HCT116 (cell line): ENCODE measurements at places on chromosomes 12 and 14. TPM values are rescaled to one million over a fixed set of nuclear protein-coding genes. Genes with fewer than 3 reads are reported as not detected.

Gene ARHGDIB
- total RNA-seq: 4.3 TPM

Gene CFAP251
- 2.6 TPM for total RNA-seq

Gene CLEC9A
- not detected for total RNA-seq

- peaks cover 13% of the 10 kb centered on the region; the same call in 1 of the 2 replicates for H3K4me1 ChIP-seq
- no peak overlapping the region for H3K4me3 ChIP-seq
- no peaks in the 10 kb centered on the region for H3K36me3 ChIP-seq
- no peaks in the 10 kb centered on the region for H3K27me3 ChIP-seq
- H3K27ac ChIP-seq: no peak overlapping the region
These were observed 35.9 kb upstream of the EGLN3 start for GRCh38 chr14:33986804-33987203.

- H3K36me3 ChIP-seq: no peaks in the 10 kb centered on the region
- H3K27me3 ChIP-seq: no peaks in the 10 kb centered on the region
- DNase-seq: peak; percentile 7
These were observed 831 bp upstream of the NKX2-1 start for GRCh38 chr14:36520601-36521525.

Gene PPFIA2
- total RNA-seq: not detected

GRCh38 chr14:86575141-86575540 lies 1045.2 kb downstream of the FLRT2 start:
- H3K27ac ChIP-seq: no peak overlapping the region
- H3K4me3 ChIP-seq: no peak overlapping the region
- H3K27me3 ChIP-seq: no peaks in the 10 kb centered on the region
- no peak for DNase-seq
- no peaks in the 10 kb centered on the region for H3K4me1 ChIP-seq
- no peaks in the 10 kb centered on the region for H3K36me3 ChIP-seq

GRCh38 chr12:70722584-70723343 lies 85.5 kb upstream of the PTPRB start:
- H3K27ac ChIP-seq: no peak overlapping the region
- DNase-seq: no peak
- no peaks in the 10 kb centered on the region for H3K36me3 ChIP-seq
- no peak overlapping the region for H3K4me3 ChIP-seq

Gene PYGL
- 173 TPM for total RNA-seq

Gene KRT6A
- 0.66 TPM for total RNA-seq

DNA sequence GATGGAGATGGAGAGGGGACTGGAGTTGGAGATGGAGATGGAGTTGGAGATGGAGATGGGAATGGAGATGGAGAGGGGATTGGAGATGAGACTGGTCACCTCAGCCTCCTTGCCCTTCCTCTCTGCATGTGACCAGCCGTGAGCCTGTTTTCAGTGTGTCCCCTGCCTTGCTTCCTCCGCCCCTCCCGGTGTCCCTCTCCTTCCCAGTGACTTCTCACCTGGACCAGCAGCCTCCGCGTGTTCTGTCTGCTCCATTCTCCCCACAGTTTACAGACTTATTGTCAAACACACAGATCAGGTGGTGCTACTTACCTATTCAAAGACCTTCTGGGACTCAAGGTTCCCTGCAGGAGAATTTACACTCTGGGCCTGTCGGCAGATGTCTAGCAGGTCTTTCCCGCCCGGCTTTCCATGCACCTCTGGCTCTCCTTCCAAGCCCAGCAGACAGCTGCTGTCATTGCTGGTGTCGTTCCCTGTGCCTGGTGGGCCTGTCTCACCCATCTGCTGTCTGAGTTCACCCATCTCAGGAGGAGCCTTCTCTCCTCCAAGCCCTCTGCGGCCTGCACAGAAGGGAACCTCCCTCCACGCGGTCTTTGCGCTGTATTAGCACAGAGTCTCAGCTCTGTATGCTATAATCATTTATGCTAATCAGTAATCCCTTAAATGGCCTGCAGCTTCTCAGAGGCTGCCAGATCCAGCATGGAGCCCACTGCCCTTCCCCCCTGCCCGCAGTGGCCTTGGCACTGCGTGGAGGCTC lies 62.1 kb downstream of the ADGRD1 start:
- H3K27ac ChIP-seq: no peak overlapping the region
- H3K27me3 ChIP-seq: no peaks in the 10 kb centered on the region
- DNase-seq: no peak

DNA sequence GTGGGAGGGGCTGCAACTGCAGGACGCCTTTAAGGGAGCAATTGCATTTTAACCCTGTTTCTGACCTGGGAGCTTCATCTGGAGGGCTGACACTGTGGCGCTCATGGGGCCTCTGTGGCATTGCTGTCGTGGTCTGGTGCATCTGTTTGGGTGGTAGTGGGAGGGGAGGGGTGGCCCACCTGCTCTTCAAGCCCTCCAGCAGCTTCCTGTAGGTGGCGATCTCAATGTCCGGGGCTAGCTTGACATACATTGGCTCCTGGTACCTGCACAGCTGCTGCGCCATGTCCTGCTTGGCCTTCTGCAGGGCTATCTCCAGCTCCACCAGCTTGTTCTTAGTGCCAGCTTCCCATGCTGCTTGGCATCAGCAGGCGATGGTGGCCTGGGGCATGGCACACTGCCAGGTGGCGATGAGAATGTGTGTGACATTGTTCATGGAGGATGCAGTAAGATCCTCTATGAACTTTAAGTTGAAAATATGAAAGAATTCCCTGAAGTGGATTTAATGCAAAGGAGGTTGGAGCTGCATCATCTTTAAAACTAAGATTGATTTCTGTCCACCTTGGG lies 7.7 kb upstream of the KRT82 start:
- DNase-seq: no peak
- no peak overlapping the region for H3K4me3 ChIP-seq
- H3K27me3 ChIP-seq: no peaks in the 10 kb centered on the region
- H3K27ac ChIP-seq: no peak overlapping the region

Gene MUCL1
- not detected for total RNA-seq

DNA sequence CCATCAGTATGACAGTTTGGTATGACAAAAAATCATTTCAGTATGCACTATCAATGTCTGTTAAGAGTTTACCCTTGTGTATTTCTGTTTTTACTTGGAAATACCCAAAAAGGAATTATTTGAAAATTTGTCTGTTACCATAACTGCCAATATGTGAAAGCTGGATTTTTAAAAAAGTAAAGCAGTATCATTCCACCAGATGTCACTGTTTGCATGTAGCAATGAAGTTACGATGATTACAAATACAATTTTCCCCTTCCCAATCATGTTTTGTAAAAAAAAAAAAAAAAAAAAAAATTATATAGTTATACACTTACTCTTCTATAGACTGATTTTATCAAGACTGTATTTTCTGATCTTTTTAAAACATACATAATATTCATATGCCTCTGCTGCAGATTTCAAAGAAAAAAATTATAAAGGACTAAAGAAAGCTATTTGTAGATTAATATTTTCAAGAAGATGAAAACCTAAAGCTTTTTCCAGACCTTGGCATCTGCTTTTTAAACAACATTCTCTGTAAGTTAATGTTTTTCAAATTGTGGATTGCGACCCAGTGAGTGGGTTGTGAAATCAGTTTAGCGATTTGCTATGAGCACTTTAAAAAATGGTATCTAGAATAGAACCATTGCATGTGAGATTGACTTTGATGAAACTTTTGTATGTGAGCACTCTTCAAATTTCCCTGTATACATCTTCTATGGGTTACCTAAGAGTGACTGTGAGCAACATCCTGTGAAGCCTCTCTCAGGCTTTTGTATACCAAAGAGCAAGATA lies 114.2 kb downstream of the TTC6 start:
- H3K27me3 ChIP-seq: no peaks in the 10 kb centered on the region
- no peak overlapping the region for H3K27ac ChIP-seq
- H3K36me3 ChIP-seq: no peaks in the 10 kb centered on the region
- no peak overlapping the region for H3K4me3 ChIP-seq
- no peaks in the 10 kb centered on the region for H3K4me1 ChIP-seq

GRCh38 chr14:39447175-39447661 lies 15.0 kb upstream of the FBXO33 start:
- no peak for DNase-seq
- no peaks in the 10 kb centered on the region for H3K4me1 ChIP-seq
- no peak overlapping the region for H3K27ac ChIP-seq
- H3K4me3 ChIP-seq: no peak overlapping the region

GRCh38 chr14:81309511-81309910 lies 88.8 kb upstream of the GTF2A1 start:
- H3K27me3 ChIP-seq: no peaks in the 10 kb centered on the region
- H3K36me3 ChIP-seq: no peaks in the 10 kb centered on the region
- DNase-seq: no peak
- no peak overlapping the region for H3K4me3 ChIP-seq

- DNase-seq: no peak
- H3K27ac ChIP-seq: no peak overlapping the region
- H3K27me3 ChIP-seq: no peaks in the 10 kb centered on the region
- H3K4me1 ChIP-seq: peaks cover 12% of the 10 kb centered on the region
- no peak overlapping the region for H3K4me3 ChIP-seq
These were observed 151.4 kb downstream of the TMTC2 start for GRCh38 chr12:82838131-82838551.

Gene AMIGO2
- 0.96 TPM for total RNA-seq

DNA sequence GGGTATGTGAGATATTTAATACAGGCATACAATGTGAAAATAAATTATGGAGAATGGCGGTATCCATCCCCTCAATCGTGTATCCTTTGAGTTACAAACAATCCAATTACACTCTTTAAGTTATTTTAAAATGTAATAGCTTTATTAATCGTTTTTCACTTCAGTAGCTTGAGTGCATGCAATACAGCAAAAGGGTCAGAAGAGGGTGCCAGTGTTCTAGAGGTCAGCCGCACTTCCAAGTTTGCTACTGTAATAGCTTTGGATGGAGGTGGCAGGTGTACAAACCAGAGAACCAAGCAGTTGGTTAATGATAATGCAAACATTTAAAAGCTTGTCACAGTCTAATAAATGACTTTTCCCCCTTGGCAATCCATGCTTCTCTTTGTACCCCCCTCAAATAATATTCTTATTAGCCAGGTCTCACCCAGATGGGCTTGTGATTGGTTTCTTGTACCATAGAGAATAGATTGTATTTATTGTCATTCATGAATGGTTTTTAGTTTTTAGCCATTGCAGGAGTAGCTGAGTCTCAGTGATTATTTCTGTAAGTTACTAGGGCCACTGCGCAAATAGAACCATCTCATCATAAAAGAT lies 127.0 kb downstream of the ERC1 start:
- peak; percentile 59 for DNase-seq
- peaks cover 23% of the 10 kb centered on the region for H3K4me1 ChIP-seq
- H3K4me3 ChIP-seq: no peak overlapping the region
- H3K27ac ChIP-seq: no peak overlapping the region
- H3K27me3 ChIP-seq: no peaks in the 10 kb centered on the region
